ENCODE measurements at places on chromosomes 7 and 10.

DNA sequence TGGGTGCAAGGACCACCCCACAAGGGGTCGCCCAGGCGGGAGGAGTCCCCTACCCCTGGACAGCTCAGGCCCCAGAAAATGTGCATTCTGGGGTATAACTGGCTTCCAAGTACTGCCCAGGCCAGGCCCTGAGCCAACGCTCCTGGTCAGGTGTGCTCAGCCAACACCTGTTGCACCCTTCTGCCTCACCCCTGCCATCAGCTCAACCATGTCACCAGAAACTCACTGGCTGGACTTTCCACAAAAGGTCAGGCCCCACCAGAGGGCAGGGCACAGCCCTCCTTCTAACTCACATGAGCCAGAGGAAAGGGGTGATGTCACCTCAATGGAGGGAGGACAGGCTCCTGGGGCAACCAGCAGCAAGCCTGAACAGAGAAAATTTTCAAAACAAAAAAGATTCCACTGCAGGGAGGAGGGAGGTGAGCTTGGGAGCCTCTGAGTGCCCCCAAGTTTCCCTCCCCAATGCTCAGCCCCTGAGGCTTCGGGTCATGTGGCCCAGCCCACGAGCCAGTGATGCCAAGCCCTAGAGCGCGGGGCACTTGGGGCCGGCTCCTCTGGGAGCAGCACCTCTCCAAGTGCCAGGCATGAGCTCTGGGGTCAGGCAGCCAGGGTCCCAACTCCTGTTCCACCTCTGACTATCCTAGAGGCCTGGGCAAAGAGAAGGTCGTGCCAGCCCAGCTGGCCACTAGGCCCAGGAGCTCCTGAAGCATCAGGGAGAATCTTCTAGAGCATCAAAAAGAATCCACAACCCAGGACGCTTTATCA lies 2.2 kb downstream of the OGDHL start:
- DNase-seq = no peak

GRCh38 chr7:139727151-139727705 lies 50.6 kb downstream of the HIPK2 start:
- no peak for DNase-seq

- no peak for DNase-seq
These were observed 117.5 kb downstream of the TCF7L2 start for GRCh38 chr10:113067501-113067900.

DNA sequence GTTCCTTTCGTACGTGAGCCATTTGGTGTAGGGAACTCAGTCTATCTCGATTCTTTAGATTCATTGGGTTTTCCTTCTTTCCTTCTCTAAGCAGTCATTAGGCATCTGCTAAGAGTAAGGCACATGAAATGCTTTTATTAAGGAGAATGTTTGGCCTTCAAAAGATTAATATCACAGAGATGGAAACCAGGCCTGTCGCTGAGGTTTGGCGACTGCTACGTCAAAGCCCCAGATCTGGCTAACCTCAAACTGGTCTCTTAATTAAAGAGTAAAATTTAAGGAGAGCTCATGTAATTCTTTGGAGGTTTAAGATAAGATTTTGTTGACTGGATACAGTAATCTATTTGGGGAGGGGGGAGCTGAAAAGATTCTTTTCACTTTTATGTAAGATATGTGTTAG lies 189.8 kb downstream of the JCAD start:
- no peak for DNase-seq

GRCh38 chr7:7609330-7609729 lies 31.2 kb upstream of the UMAD1 start:
- no peak for DNase-seq

GRCh38 chr7:129067943-129068548 lies 13.1 kb upstream of the TNPO3 start:
- DNase-seq = no peak

DNA sequence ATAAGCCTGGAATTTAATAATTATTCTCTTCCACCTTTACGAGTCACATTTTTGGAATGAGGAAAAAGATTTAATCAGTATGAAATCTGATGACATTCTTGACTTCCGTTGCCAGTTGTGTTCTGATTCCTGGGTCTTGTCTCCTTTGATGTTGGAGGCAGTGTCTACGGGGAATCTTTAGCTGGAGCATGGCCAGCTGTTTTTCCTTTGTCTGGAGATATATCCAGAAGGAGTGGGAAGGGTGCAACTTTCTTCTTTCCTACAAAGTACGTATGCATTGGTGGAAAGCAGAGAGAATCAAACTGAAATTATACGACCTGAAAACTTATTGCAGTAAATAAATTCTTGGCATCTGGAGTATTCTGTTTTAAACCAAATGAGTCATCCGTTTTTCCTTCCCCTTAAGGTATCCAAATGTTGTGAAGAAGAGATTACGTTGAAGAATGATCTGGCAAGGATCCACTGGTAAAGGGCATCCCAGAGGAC lies 6.9 kb upstream of the GNG11 start:
- DNase-seq = no peak

- no peak for DNase-seq
These were observed 416.5 kb downstream of the MAGI2 start for GRCh38 chr7:79037001-79037400.

DNA sequence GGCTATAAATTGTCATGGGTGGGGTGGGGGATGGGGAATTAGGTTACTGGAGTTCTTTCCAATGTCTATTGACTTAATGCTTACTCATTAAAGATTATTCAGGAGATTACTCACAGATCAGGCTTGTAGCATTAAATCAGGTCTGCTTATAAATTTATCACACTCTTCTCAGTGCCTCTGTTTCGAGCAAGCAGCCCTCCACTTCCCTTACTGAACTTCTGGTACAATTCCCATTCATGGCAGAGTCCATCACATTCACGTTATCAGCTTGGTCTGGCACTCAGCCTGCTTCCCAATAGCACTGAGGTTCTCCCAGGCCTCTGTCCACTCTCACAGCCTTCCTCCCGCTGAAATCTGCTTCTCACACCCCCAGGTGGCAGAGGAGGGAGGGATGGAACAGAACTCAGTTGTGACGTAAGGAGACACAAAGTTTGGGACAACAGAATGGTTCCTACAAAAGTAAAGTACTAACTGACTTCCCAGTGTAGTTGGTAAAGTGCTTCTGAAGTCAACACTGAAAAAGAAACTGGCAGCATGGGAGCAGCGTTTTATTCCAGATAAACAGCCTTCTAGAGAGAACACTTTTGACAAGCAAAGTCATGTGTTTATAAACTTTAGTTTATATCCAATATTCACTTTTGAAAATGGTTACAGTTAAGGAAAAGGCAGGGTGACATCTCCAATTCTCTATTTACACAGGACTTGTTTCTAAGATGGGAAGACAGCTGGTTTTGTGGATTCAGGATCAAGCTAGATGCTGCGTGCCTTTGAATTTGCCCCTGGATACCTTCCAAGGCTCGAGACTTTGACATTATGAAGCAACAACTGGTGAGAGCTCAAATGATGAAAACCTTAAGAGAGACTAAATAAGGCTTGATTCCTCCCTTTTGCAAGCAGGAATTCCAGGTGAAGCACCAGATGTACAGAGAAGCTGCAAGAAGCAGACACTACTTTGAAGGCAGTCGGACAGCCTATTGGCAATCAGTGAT lies 81.4 kb downstream of the ATXN7L1 start:
- DNase-seq = no peak

DNA sequence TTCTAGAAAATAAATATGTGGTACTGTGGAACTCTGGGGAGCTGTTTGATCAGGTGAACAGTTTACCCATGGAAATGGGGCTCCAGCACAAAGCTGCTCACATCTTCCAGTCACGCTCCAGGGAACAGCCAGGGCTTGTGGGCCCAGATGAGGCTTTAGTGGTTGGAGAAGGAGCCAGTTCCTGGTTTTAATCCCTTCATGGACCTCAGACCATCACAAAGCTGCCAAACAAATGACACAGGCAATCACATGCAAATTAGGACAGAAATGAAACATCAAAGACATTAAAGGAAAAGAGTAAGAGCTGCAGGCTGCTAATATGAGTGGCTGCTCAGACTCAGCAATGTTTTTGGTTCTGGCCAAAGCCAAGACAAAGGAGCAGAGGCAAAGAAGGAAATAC lies 2.2 kb upstream of the ATP6V0E2 start:
- no peak for DNase-seq

GRCh38 chr7:1160670-1161021 lies 650 bp upstream of the ZFAND2A start:
- no peak for DNase-seq

GRCh38 chr10:97574374-97575126 lies 2.0 kb downstream of the ANKRD2 start:
- no peak for DNase-seq

GRCh38 chr7:141693082-141693481 lies 8.9 kb downstream of the DENND11 start:
- DNase-seq = no peak

DNA sequence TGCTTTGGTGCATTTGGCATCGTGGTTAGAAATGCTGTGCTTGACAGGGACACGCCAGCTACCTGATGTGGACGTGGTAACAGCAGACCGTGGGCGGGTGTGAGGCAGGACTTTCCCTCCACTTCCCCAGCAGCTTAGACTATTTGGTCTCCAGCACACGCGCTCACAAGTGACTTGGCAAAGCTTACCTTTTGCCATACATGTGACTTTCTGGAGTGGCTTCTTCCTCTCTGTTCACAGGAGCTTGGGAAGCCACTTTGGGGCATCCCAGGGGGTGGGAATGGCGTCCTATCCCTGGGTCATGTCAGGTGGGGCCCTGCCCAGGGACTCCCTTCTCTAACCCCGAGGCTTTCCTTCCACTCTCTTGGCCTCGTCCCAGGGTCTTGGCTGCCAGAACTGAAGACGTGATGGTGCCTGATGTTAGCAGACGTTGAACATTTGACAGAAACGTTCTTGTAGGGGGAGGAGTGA lies 228.7 kb upstream of the KLF6 start:
- no peak for DNase-seq

- DNase-seq = no peak
These were observed 1.5 kb downstream of the NOC3L start for GRCh38 chr10:94361171-94361794.

DNA sequence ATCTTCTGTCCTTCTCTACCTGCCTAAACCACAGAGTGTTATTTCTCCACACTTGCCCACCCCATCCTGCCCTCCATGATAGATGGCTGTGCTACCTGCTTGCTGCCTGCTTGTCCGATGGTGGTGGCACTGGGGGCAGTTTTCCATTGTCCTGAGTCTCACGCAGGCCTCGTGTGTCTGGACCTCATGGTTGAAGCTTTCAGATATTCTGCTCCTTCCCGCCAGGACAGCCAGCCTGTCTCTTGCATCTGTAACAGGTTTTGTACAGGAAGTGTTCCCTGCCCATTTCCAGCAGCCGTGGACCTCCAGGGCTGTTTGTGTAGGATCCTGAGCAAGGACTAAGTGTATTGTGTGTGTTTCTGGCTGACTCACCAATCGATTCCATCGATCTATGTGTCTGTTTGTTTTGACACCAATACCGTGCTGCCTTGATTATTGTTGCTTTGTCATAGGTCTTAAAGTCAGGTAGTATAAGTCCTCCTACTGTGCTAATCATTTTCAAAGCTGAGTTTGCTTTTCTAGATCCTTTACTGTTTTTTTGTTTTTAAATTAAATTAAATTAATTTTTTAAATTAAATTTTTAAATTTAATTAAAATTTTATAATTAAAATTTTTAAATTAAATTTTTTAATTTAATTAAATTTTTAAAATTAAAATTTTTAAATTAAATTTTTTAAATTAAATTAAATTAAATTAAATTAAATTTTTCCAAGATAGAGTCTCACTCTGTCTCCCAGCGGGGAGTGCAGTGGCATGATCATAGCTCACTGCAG lies 8.5 kb downstream of the IL15RA start:
- DNase-seq = no peak

DNA sequence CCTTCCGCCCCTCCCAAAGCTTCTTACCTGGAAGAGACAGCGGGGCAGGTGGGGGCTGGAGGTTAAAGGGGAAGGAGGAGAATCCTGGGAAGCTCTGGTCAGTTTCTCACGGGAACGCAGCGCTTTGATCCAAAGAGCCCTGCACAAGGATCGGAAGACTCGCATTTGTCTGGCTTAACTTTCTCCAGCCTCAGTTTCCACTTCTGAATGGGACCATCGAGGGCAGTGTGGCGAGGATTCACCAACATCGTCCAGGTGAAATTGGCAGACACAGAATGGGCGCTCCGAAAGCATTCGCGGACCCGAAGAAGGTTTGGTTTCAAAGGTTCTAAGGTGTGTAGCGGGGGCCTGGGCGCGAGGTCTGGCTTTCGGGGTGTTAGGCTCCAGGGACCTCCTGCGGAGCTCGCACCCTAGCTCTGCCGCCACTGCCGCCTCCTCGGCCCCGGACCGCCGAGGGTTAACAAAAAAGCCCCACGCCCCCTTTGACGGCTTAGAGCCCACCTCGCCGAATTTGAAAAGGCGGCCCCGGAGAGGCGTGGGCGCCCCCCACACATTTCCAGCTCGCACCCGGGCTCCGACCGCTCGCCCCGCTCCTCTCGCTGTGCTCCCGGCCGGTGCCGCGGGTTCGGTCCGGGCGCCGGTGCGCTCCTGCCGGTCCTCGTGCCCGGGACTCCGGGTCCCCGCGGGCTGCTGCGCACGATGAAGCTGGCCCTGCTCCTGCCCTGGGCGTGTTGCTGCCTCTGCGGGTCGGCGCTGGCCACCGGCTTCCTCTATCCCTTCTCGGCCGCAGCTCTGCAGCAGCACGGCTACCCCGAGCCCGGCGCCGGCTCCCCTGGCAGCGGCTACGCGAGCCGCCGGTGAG lies at the start of gene COL26A1:
Gene COL26A1 (plus strand): TSS at position 542 of the 862 bp plus-strand sequence. CDS start 158 bp downstream, at position 700.
- no peak for DNase-seq

GRCh38 chr10:59025981-59026765 lies 150.3 kb upstream of the PHYHIPL start:
- DNase-seq = no peak

DNA sequence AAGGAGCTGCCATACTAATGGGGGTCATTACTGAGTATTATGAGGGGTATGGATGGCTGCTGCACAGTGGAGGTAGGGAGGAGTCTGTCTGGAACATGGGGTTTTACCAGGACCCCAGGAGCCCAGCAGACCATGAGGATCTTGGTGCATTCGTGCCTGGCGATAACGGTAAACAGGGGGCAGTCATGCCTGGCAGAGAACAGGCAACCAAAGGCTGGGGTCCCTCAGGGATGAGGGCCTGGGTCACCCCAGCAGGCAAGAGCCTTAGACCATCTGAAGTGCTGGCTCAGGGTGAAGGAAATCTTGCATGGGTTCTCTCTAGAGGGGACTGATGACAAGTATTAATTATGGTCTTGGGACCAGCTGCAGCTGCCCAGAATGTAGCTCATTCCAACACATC lies 46.1 kb downstream of the MYL10 start:
- DNase-seq = no peak

DNA sequence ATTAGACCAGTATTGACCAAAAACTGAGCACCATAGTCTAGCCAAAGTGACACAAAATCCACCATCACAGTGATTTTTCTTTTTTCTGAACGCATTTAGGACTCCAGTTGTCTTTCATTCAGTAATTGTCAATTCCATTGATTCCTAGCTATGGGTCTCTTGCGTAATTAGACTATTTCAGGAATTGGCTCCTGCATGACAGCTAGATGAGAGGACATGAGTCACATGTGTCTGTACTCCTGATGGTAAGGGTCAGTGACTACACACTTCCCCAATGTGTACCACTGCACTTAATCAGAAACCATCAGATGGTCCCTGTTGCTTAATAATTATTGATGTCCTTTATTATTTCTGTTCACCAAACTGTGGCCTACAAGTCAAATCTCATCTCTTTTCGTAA lies 469.5 kb downstream of the POM121L12 start:
- no peak for DNase-seq

Measured in activated CD4-positive, CD25-positive, alpha-beta regulatory T cell (primary cell).